ENCODE measurements at places on chromosomes 5 and 9. TPM values are rescaled to one million over a fixed set of nuclear protein-coding genes. Genes with fewer than 3 reads are reported as not detected.

DNA sequence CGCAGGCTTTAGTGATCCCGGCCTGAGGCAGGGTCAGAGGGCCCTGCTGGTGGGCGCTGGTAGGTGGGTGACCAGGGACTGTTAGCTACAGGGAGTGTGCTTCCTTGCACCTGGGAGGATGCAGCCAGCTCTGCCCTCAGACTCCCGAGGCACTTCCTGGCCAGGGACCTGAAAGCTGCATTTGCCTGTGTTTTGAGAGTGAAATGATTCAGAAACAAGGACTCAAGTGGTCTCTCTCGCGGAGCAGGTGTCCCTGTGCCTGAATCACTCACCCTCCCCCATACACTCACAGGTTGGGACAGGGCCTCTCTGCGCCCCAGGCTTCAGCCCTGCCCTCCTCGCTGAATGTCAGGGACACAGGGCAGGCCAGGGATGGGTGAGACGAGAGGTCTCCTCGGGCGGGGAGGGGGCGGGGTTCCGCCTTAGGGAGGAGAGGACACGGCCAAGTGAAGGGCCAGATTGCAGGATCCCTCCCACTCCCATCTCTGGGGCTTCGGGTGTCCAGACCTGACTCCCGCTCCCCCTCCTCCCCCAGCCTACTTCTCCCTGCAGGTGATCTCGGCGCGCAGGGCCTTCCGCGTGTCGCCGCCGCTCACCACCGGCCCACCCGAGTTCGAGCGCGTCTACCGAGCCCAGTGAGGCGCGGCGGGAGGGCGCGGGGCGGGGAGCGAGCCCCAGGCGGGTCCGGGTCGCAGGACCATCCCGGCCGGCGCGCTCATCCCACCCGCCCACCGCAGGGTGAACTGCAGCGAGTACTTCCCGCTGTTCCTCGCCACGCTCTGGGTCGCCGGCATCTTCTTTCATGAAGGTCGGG is 1.5 kb downstream of the LTC4S start:
- H3K27ac ChIP-seq = peak overlapping the region; percentile 78
- H3K4me3 ChIP-seq = peak overlapping the region; percentile 68

- no peaks in the 10 kb centered on the region for H3K27me3 ChIP-seq
- H3K4me3 ChIP-seq = no peak overlapping the region
- DNase-seq = no peak
- no peak overlapping the region for H3K27ac ChIP-seq
- H3K4me1 ChIP-seq = no peaks in the 10 kb centered on the region
Measured at GRCh38 chr5:129135633-129136032, 41.1 kb downstream of the ISOC1 start.

DNA sequence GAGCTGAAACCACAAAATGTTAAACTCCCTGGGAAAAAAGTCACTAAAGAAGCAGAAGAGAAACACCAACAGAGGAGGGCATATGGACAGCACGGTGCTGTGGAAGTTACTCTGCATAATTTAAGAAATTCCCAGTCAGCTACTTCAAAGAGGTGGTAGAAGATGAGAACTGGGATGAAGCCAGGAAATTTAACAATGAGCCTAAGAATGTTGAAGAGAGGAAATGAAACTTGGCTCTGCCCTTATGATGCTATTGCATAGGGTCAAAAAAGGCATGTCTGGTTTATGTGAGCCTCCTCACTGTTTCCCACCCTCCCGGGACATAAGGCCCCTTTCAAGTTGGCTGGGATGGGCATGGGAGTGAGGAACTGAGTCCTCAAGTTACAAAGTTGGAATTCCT is 25.4 kb upstream of the SNX18 start:
- no peak overlapping the region for H3K4me3 ChIP-seq
- H3K36me3 ChIP-seq = no peaks in the 10 kb centered on the region
- H3K27ac ChIP-seq = no peak overlapping the region
- no peaks in the 10 kb centered on the region for H3K27me3 ChIP-seq

- peaks cover 4% of the 10 kb centered on the region for H3K4me1 ChIP-seq
- DNase-seq = peak; percentile 46
- no peak overlapping the region for H3K4me3 ChIP-seq
- H3K27me3 ChIP-seq = no peaks in the 10 kb centered on the region
- H3K36me3 ChIP-seq = peaks cover 51% of the 10 kb centered on the region
- H3K27ac ChIP-seq = no peak overlapping the region
Measured at GRCh38 chr5:134141331-134142050, 27.0 kb downstream of the TCF7 start.

DNA sequence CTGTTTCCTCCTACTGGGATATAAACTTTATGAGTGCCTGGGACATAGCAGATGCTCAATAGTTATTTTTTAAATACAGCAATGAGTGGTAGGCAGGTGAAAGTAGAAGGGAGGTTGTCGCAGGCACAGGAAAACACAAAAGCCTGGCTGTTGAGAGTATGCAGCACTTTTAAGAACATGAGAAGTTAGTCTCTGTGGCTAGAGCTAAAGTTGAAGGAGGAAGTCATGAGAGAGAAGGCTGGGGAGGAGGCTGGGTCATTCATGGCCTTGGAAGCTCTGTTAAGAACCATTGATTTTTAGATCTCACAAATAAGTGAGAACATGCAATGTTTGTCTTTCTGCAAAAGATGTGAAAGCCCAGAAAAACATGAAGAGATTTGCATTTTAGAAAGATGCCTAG is 126.7 kb downstream of the PRKACG start:
- DNase-seq = no peak
- H3K4me3 ChIP-seq = no peak overlapping the region
- no peaks in the 10 kb centered on the region for H3K4me1 ChIP-seq
- no peaks in the 10 kb centered on the region for H3K36me3 ChIP-seq
- no peak overlapping the region for H3K27ac ChIP-seq

- H3K27me3 ChIP-seq = no peaks in the 10 kb centered on the region
- no peak overlapping the region for H3K4me3 ChIP-seq
- H3K4me1 ChIP-seq = no peaks in the 10 kb centered on the region
- no peak for DNase-seq
- no peak overlapping the region for H3K27ac ChIP-seq
- no peaks in the 10 kb centered on the region for H3K36me3 ChIP-seq
Measured at GRCh38 chr5:103472265-103472664, 90.3 kb downstream of the NUDT12 start.

- H3K36me3 ChIP-seq = peaks cover 28% of the 10 kb centered on the region
- H3K4me3 ChIP-seq = peak overlapping the region; percentile 84
- no peaks in the 10 kb centered on the region for H3K27me3 ChIP-seq
- peak overlapping the region; percentile 99 for H3K27ac ChIP-seq
- peaks cover 54% of the 10 kb centered on the region for H3K4me1 ChIP-seq
Measured at GRCh38 chr5:172772112-172772906, 1.3 kb upstream of the DUSP1 start.

DNA sequence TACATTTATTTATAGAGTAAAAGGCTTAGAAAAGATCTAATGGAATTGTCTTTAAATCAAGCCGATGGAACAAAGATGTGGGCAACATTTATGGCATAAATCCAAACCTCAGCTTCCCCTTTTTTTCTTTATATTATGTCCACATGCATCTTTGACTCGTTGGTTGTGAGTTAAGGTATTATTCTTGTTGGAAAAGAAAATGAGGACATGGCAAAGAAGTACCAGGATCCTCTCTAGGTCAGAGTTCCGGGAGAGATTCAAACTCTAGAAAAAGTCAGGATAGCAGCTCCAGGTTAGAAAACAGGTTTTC is 508 bp upstream of the NME5 start:
- H3K27ac ChIP-seq = no peak overlapping the region
- no peaks in the 10 kb centered on the region for H3K27me3 ChIP-seq

- peak overlapping the region; percentile 51 for H3K27ac ChIP-seq
- DNase-seq = no peak
- H3K27me3 ChIP-seq = no peaks in the 10 kb centered on the region
- H3K4me1 ChIP-seq = peaks cover 22% of the 10 kb centered on the region
- no peaks in the 10 kb centered on the region for H3K36me3 ChIP-seq
Measured at GRCh38 chr9:94799578-94800264, 73.2 kb downstream of the AOPEP start.

DNA sequence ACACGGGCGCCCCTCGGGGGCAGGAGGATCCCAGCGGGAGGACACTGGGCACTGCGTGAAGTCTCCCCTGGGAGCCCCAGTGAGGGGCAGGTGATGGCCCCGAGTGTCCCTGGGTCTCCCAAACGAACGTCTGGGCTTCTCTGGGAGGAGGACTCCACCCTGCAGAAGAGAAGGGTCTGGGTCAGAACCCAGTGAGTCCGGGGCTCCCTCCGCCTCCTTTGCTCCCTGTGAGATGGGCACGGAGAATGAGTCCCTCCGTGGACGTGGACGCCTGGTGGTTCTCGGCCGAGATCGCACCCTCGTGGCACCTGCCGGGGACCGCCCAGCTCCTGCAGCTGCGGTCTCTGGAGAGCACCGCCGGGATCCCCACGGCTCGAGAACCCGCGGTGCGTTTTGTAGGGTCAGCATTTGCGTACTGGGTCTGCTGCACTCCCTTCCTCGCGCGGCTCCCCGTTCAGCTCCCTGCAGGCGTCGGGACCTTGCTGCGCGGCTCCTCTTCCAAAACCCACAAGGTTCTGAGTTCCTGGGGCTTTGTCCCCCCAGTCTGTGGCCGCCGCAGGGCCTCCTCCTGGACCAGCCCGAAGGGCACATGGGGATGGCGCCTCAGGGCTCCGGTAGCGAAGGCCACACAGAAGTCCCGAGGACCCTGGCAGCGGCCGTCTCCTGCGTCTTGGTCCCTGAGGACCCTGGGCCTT is 10.2 kb upstream of the CEP72 start:
- H3K27ac ChIP-seq = no peak overlapping the region
- no peak overlapping the region for H3K4me3 ChIP-seq
- no peaks in the 10 kb centered on the region for H3K4me1 ChIP-seq
- no peaks in the 10 kb centered on the region for H3K36me3 ChIP-seq
- peaks cover 25% of the 10 kb centered on the region for H3K27me3 ChIP-seq

DNA sequence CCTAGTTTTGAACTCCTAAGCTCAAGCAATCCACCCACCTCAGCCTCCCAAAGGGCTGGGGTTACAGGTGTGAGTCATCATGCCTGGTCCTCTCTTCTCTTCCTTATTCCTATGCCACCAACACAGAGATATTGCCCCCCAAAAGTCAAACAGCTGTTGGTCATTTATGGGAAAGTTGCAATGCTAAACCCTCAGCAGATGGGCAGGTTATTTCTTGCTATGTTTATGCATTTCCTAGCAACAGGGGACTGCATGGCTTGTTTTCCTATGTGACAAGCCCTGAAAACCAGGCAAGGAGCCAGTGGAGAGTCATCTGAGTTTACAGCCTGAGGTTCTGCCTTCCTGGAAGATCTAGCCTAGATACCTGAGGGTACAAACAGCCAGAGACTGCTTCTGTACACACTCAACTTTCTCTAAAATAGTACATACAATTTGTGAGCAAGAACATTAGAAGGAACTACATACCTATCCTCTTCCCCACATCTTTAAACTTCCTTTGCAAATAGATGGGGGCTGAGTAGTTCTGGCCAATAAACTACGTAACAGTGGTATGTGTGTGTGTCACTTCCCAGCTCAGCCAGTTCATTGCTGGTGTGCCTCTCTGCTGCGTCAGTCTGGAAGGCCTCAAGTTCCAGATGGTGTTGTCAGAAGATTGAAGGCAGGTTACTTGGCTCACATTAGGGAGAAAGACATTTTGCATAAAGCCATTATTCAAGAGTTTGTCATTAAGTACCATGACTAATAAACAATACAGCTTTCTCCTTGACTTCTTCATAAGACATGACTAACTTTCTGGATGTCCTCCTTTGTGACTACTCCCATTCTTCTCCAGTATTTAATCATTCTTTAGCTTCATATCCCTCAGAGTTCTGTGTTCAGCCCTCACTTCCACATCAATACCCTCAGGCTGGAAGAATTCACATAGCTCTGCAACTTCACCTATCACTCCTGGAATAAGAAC is 65.3 kb downstream of the CSNK1A1 start:
- H3K4me3 ChIP-seq = no peak overlapping the region
- H3K4me1 ChIP-seq = peaks cover 35% of the 10 kb centered on the region
- H3K27ac ChIP-seq = peak overlapping the region; percentile 84
- H3K27me3 ChIP-seq = no peaks in the 10 kb centered on the region
- no peaks in the 10 kb centered on the region for H3K36me3 ChIP-seq
- no peak for DNase-seq

GRCh38 chr5:4185127-4185526 is 589.5 kb downstream of the IRX1 start:
- no peak overlapping the region for H3K4me3 ChIP-seq
- no peak overlapping the region for H3K27ac ChIP-seq
- H3K36me3 ChIP-seq = no peaks in the 10 kb centered on the region
- DNase-seq = no peak
- H3K27me3 ChIP-seq = no peaks in the 10 kb centered on the region
- no peaks in the 10 kb centered on the region for H3K4me1 ChIP-seq

- DNase-seq = no peak
- peaks cover 12% of the 10 kb centered on the region for H3K36me3 ChIP-seq
- H3K4me1 ChIP-seq = no peaks in the 10 kb centered on the region
- H3K27me3 ChIP-seq = no peaks in the 10 kb centered on the region
- no peak overlapping the region for H3K4me3 ChIP-seq
Measured at GRCh38 chr9:114031037-114031630, 47.0 kb downstream of the AMBP start.

DNA sequence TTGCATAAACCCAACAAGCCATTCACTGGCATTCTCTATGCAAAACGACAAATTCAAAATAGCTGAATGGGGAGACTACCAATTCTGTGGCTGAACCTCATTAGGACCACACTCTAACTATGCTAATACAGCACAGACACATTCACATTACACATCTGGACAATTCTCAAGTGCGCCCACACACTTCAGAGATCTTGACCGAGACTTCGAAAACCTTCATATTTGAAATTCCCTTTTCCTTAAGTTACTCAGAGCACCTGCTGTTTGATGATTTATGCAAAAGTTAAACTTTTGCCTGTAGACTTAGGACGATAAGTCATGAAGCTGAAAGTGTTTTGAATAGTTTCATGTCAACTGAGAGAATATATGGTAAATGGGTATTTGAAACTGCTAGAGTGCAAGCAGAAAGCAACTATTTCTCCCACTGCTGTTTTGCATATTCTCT is 111.9 kb downstream of the FBN2 start:
- no peak for DNase-seq
- no peaks in the 10 kb centered on the region for H3K36me3 ChIP-seq
- no peaks in the 10 kb centered on the region for H3K27me3 ChIP-seq
- no peaks in the 10 kb centered on the region for H3K4me1 ChIP-seq

GRCh38 chr5:136147632-136148031 is 15.0 kb downstream of the SMAD5 start:
- DNase-seq = no peak
- H3K27me3 ChIP-seq = no peaks in the 10 kb centered on the region
- no peak overlapping the region for H3K4me3 ChIP-seq
- peaks cover 4% of the 10 kb centered on the region for H3K36me3 ChIP-seq
- H3K27ac ChIP-seq = no peak overlapping the region
- peaks cover 13% of the 10 kb centered on the region for H3K4me1 ChIP-seq

DNA sequence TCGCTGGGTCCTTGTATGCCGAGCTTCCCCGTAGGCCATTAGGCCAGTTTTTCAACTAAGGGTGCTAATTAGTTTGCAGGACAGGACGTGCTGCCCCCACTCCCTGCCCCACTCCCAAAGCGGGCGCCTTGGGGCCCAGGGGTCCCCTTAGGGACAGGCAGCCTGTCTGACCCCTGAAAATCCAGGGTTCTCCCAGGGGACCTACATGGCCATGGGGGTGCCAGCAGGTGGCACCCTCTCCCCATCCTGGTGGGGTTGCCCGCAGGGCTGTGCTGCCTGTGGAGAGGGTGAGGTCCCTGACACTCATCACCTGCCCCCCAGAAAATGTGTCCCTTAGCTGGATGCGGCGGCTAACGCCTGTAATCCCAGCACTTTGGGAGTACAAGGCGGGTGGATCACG is 8.5 kb upstream of the CCDC187 start:
- no peak for DNase-seq
- H3K36me3 ChIP-seq = no peaks in the 10 kb centered on the region
- H3K27ac ChIP-seq = no peak overlapping the region
- no peak overlapping the region for H3K4me3 ChIP-seq
- H3K27me3 ChIP-seq = peaks cover 13% of the 10 kb centered on the region

Gene CMYA5
- total RNA-seq = 2.7 TPM

Gene SPATA6L
- total RNA-seq = 12.6 TPM

Gene REEP2
- total RNA-seq = 0.55 TPM

Gene ARID3C
- not detected for total RNA-seq

Gene IL13
- not detected for total RNA-seq

Gene TMEM252
- not detected for total RNA-seq

Measured in upper lobe of right lung (tissue), 1 donor.